CD4-positive, alpha-beta T cell treated with Interleukin-1 beta for 1 hour (primary cell): ENCODE measurements at places on chromosomes 1 and 21.

- DNase-seq = no peak
Measured at GRCh38 chr1:212034516-212035122, 738 bp downstream of the INTS7 start.

DNA sequence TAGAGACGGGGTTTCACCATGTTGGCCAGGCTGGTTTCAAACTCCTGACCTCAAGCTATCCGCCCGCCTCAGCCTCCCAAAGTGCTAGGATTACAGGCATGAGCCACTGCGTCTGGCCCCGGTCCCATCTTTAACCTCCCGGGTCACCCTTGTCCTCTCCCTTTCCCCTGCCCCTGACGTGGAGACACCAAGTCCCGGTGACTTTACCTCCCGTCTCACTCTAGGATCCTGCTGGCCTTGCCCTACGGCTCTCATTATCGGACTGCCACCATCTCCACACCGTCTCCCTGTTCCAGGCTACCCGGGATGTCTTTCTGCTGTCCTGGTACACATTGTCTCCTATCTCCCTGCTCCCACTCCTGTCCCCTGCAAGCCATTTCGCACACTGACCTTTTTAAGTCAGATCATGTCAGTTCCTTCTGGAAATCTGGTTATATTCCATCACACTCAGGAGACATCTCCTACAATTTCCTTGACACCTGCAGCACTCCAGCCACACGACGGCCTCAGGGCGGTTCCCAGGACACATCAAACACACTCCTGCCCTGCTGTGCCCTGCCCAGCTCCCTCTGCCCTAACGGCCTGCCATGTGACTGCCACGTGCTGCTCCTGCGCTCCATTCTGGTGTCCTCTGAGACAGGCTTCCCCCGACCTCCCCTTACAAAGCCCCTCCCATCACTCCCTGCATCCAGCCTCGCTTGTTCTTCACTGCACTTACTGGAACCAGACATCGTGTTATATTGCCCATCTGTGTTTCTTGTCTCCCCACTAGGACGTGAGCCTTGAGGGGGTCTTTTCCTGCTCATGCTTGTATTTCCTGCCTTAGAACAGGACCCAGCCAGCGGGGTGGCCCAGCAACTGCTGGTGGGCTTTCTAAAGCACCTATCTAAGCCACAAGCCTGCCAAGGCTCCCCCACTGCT is 32.7 kb downstream of the TTC39A start:
- no peak for DNase-seq

DNA sequence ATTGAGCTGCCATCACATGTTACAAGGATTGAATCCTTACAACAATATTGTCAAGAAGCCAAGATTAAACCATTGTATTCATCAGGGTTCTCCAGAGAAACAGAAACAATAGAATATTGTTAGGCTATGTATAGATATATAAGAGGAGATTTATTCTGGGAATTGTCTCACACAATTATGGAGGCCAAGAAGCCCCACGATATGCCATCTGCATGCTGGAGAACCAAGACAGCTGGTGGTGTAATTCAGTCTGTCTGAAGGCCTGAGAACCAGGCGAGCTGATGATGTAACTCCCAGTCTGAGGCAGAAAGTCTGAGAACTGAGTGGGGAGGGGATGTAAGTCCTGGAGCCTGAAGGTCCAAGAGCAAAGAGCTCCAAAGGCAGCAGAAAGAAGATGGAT is 14.5 kb upstream of the TTF2 start:
- no peak for DNase-seq

- DNase-seq = no peak
Measured at GRCh38 chr1:15633756-15634420, 16.6 kb downstream of the DDI2 start.

GRCh38 chr1:17653728-17654351 is 101.3 kb upstream of the ACTL8 start:
- DNase-seq = no peak

DNA sequence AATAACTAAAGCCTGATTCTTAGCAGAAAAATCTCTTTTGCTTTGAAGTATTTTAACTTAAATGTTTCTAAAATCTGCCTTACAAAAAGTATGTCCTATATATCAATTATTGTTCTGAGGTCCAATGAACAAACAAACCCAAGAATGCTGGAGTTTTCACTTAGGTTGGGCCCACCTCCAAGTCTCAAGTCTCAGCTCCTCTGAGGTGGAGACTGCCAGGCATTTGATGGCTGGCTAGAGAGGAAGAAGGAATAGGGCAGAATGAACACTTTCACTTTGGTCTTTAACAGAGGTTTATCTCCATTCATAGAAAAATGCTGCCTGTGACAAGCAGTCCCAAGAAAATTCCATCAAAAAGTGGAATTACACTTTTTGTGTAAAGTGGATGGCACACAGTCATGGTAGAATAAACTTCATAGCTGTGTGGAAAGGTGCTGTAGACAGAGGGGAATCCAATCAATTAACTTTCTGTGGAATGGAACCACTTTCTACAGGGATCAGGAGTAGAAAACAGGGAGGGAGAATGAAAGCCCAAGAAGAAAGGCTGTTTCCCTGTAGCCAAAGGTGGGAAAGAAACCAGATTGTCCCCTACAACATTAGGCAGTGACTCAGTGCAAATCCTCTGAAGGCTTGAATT is 349.4 kb upstream of the RUNX1 start:
- DNase-seq = no peak

DNA sequence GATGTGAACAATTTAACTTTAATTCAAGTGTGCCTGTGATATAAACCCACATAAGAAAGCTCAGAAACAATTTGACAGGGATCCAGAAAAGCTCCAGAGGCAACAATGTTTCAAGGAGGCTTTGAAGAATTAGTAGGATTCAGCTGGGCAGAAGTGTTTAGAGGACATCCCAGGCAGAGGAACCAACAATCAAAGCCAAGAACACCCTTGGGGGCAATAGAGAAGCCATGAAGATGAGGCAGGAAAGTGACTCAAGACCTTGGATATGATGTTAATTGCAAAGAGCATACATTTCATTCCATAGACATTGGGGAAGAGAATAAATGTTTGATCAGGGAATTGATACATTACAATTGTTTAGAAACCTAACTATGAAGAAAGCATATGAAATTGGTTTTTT is 280.3 kb downstream of the LTN1 start:
- DNase-seq = no peak

DNA sequence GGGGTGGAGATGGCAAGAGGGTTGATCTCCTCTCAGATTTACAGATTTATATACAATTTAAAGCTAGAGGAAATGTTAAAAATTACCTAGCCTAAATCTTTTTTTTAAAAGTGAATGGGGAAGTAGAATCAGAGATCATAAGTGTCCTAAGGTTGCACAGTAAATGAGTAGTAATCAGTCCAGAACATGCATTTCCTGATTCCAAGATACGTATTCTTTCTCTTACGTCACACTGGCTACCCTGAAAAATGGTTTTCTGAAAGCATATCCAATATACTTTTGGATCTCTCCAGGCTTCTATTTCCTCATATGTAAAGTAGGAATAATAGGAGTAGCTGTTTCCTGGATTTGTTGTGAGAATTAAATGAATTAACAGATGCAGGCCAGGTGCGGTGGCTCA is 11.7 kb downstream of the GADD45A start:
- no peak for DNase-seq

DNA sequence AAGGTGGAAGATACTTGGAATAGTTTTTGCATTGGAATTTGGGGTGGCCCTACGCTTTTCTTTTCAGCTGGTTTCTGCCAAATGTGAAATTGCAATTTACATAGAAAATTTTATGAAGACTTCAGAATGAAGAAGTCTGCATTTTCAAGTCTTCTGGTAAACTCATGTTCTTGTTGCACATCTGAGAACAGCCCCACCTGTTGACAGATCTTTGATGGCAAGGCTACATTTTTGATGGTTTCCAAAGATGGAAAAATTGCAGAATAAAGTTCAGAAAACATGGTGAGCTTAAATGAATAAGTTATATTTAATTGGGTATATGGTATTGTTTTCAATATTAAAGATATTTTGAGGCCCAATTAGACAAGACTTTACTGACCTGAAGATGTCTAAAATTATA is 25.4 kb downstream of the OLFM3 start:
- no peak for DNase-seq

- DNase-seq = peak; percentile 10
Measured at GRCh38 chr1:209723756-209724693, 19.4 kb downstream of the HSD11B1 start.

- no peak for DNase-seq
Measured at GRCh38 chr21:37374027-37374426, 7.5 kb downstream of the DYRK1A start.

DNA sequence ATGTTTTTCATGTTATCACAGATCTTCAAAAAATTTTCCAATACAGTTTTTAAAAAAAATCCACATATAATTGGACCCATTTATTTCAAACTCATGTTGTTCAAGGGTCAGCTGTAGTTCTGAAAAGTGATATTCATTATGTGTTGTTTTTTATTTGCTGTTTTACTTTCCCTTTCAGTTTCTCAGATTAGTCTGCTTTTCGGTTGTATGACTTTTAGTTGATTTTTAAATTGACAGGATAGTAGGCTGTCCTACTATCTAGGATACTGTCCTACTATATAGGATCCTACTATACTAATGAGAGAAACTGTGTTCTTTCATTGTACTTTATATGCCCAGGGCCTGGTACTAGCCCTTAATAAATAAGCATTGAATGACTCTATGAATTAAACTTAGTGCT is 33.6 kb upstream of the GPR52 start:
- DNase-seq = no peak

DNA sequence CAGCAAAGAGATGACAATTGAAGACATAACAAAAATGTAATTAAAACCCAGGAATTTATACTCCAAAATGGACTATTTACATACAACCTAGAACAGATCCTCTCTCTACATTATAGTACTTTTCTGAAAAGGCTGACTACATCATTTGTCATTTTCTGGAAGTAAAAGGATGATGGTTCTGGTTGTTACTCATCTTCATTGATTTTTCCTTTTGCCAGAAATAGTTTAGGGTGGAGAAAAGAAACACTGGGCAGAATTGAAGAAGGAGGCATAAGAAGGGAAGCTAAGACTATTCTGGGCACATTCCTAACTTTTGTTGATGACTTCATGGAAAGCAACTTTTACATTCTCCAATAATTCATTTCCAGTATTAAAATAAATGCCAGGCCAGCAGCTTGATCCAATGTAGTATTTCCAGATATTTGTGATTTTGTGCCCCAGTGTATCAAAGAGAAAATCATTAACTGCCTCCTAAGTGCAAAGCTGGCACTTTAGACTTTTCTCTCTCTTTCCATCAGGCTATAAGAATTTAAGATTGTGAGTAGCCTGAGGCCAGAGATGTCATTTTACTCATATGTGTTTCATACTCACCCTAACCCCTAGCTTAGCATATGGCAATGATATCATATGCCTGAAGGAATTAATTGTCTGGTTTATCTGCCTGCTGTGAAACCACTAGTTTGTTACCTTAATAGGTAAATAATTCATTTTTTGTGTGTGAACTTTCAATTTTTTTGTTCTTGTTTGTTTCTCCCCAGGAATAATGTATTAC is 369.5 kb upstream of the LYPLAL1 start:
- no peak for DNase-seq

GRCh38 chr1:5620997-5621396 is 371.2 kb downstream of the NPHP4 start:
- DNase-seq = no peak

DNA sequence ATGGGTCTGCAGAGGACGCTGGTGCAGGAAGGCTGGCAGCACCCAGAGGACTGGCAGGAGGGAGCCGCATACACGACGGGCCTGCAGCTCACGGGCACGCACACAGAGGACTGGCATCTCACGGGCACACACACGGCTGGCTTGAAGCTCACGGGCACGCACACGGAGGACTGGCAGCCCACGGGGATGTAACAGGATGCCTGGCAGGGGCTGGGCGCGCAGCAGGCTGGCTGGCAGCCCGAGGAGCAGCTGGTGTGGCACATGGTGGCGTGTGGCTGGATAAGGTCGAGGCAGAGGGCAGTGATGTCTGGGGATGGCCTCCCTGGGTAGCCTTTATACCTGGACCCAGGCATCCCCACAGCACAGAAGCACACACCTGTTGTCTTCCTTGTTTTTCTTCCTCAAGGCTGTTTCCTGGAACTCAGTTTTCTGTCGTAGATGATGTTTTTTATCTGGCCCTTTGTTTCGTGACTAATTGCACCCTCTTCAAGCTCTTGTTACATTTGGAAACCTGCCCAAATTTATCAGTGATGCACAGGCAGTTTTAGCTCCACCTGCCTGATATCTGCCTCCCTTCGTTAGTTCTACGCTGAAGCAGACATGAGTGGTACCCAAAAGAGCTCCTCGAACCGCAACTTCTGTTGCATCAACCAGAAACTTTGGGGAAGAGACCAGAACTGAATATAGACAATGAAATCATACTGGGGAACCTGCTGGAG is at the start of gene KRTAP12-1:
TSS of gene KRTAP12-1 (minus strand) at position 303 of the 719 bp plus-strand sequence. CDS start at position 263, 40 bp downstream.
- DNase-seq = no peak

GRCh38 chr1:94143809-94144176 is 22.8 kb upstream of the ABCA4 start:
- no peak for DNase-seq

- DNase-seq = no peak
Measured at GRCh38 chr1:114353262-114353661, 157.7 kb downstream of the TRIM33 start.

- DNase-seq = no peak
Measured at GRCh38 chr21:37868446-37869295, 47.6 kb downstream of the KCNJ6 start.

GRCh38 chr1:150134537-150134936 is 15.2 kb upstream of the PLEKHO1 start:
- DNase-seq = no peak

- peak; percentile 44 for DNase-seq
Measured at GRCh38 chr1:112614460-112615065, 4.4 kb downstream of the ST7L start.

- no peak for DNase-seq
Measured at GRCh38 chr1:203186446-203187303, at the start of gene CHI3L1. CHI3L1 (minus strand) TSS chr1:203186704; CDS start chr1:203186623, 81 bp downstream.

DNA sequence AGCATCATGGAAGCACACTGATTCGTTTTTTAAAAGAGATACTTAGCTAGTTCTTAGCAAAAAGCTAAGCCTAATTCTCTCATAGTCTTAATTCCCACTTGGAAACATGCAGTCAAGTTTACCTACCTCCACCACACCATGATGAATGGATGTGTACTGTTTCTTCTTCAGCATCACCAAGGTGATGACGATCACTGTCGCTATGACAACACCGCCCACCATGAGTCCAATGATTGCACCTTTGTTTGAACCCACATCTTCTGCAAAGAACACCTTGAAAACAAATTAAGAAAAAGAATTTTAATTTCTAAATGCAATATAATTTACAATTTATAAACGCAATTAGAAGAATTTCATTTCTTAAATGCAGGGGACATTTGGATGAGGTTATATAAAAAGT is 156.8 kb downstream of the GABPA start:
- no peak for DNase-seq
